ENCODE measurements at places on chromosomes 16 and 17. TPM values are rescaled to one million over a fixed set of nuclear protein-coding genes. Genes with fewer than 3 reads are reported as not detected.

DNA sequence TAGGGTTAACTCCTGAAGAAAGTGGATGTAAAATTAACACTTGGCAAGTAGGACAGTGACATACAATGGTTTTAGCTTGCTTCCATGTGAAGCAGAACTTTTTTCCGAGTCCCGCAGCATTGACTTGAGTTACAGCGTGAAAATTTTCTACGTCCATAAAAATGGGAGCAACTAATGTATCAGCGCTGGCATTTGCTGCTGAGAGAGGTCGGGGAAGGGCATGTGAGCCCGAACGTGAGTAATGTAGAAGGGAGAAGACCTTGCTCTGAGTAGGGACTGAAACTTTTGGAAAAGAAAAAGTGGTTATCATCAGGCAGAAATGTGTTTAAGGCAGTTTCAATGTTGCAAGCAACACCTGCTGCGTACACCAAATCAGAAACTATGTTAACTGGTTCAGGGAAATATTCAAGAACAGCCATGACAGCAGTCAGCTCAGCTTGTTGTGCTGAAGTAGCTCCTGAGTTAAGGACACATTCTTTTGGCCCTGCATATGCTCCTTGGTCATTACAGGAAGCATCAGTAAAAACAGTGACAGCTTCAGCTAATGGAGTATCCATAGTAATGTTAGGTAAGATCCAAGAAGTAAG lies 70.9 kb upstream of the ARL4D start:
- DNase-seq, result no peak

GRCh38 chr17:35578929-35579432 lies 610 bp upstream of the PEX12 start:
- DNase-seq, result no peak

DNA sequence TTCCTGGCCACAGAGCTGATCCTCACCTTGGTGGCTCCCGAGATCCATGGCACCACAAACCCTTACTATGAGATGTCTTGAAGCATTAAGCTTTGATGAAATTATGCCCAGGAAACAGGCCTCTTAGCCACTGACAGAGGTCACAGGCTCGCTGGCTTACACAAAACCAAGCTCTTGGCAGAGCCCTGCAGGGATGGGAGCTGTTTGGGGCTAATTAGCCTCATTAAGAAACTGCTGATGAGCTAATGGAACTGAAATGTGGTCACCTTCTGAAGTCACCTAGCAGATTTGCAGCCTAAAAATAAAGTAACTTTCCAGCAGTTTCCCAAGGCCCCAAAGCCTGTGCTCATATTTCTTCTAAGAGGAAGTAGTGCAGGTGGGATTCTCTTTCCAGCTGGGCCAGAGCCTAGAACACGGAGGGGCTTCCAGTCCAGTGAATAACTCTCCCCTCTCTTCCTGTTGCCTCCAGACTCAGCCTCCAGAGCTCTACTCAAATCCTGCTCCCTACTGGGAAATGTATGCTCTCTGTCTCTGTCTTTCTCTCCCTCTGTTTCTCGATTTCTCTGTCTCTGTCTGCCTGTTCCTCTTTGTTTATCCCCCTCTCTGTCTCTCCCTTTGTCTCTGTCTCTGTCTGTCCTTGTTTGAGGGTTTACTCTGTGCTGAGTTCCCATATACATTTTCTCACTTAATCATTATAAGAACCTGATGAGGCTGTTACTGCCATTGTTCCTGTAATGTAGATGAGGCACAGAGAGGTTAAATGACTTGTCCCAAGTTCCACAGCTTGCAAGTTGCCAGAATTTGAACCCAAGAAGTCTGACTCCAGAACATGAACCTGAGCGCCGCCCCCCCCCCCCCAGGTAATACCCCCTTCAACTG lies 338.9 kb downstream of the CA10 start:
- no peak for DNase-seq

Gene ZACN
- total RNA-seq, result not detected

Gene KRT23
- not detected for total RNA-seq

Gene TMEM238L
- not detected for total RNA-seq

Gene KRT33A
- total RNA-seq, result not detected

Measured in Caki2 (cell line).